Sigmoid colon (tissue), 7 donors: ENCODE measurements at places on chromosomes 7 and 10. TPM values are rescaled to one million over a fixed set of nuclear protein-coding genes. Genes with fewer than 3 reads are reported as not detected.

The IGFBP3 gene
- total RNA-seq = 212 TPM

The CLIP2 gene
- total RNA-seq = 35.5 TPM

The TUBB8 gene
- total RNA-seq = not detected

- no peak for DNase-seq
- H3K36me3 ChIP-seq = no peaks in the 10 kb centered on the region
- H3K27ac ChIP-seq = no peak overlapping the region
These were observed 449.1 kb upstream of the NRP1 start for GRCh38 chr10:33783557-33783956.

- H3K4me3 ChIP-seq = no peak overlapping the region
- H3K4me1 ChIP-seq = no peaks in the 10 kb centered on the region
- H3K36me3 ChIP-seq = no peaks in the 10 kb centered on the region
- DNase-seq = no peak
- H3K27ac ChIP-seq = no peak overlapping the region
- no peaks in the 10 kb centered on the region for H3K27me3 ChIP-seq
These were observed 59.3 kb upstream of the ATRNL1 start for GRCh38 chr10:115033898-115034297.

DNA sequence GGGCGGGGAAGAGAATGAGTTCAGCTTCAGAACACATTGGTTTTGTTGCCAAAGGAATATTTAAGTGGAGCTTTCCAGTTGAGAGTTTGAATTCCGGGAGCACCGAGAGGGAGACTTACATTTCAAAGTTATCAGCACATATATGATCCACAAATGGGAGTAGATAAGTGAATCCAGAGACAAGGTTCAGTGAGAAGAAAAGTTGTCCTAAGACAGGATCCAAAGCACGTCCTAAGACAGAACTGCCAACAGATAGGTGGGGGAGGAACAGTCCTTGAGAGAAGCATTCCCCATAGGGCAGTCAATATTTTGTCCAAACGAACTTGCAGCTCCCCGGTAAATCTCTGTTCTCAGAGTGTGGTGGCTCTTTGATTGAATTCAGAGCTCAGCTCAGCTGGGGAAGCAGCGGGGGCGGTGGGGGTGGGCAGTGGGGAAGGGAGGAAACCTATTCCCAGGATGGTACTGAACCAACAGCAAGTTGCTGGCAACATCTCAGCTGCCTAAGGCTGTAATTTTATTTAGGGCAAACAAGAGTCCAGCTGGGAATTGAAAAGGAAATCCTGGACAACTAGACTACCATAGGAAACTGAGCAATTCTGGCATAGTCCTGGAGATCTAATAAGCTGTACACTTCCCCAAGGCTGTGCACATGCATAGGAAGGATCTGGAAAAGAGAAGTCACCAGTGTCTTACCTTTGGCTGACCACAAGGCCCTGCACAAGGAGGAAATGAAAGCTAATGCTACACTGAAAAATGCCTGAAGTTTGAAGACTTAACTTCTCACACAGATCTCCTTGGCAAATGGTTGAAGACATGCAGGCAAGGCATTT is 94.2 kb upstream of the CXCL12 start:
- H3K4me3 ChIP-seq = no peak overlapping the region
- no peak for DNase-seq
- no peaks in the 10 kb centered on the region for H3K27me3 ChIP-seq
- H3K4me1 ChIP-seq = no peaks in the 10 kb centered on the region
- no peak overlapping the region for H3K27ac ChIP-seq
- no peaks in the 10 kb centered on the region for H3K36me3 ChIP-seq
